ENCODE measurements at places on chromosomes 5 and 9.

DNA sequence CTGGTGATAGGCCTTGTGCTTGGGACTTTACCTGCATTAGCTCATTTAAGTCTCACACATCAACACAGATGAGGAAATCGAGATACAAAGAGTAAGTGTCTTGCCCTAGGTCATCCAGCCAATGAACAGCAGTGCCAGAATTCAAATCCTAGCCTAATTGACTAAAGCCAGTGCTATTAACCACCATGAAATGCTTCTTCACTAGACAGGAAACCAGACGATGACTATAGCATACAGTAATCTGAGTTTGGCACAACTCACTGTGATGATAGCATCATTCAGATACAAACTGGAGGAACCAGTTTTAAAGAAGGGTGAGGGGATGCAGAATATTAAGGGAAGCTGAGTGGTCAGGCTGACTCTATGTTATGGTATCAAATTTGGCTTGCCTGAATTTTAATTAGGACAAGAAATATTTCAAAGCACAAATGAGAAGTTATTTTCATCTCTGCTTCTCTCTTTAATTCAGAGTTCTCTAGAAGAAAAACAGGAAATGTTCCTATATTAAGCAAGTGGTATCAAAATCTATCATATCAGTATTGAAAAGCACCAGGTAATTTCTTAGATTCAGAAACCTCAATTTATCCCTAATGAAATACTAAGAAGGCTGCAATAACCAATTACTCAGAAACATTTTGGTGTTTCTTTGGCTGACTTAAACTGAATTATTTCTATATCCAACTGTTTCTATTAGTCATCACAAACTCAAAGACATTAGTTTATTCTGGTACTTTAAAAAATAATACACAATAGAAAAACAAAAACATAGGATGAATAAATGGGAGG is 147.0 kb upstream of the RASA1 start:
- DNase-seq = no peak

GRCh38 chr9:114134827-114135396 is 20.4 kb upstream of the COL27A1 start:
- DNase-seq = no peak

DNA sequence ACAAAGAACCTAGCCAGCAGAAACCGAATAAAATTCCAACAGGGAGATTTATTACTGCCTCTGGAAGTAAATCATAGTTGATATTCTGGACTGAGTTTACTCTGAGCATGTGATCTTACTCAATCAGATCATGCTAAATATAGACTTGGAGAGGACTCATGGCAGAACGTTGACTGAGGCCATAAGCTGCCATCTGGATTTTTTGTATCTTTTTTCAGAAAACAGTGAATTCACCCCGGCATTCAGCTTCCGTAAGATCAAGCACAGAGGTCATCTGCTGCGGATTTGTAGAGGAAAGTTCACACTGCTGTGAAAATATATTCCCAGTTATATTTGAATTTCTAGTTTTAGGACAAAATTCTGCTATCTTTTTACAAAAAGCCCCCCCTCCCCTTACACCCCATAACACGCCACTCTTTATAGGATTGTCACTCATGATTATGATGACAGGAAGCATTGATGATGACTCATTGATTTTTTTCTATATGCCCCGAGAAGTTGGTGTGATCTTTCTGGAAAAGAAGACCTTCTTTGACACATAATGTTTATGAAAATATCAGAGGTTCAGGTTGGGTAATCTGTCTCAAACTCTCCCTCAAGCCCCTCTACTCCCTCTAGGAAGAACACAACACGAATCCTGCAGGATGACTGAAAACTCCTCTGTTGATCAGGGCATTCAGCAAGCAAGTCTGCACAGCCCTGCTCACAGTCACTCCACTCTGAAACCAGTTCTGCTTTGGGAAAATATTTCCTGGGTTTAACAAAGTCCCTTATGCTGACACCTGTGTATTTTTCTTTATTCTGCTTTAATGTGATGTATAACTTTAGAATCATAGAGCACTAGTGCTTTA is 70.8 kb downstream of the NXNL2 start:
- DNase-seq = no peak

DNA sequence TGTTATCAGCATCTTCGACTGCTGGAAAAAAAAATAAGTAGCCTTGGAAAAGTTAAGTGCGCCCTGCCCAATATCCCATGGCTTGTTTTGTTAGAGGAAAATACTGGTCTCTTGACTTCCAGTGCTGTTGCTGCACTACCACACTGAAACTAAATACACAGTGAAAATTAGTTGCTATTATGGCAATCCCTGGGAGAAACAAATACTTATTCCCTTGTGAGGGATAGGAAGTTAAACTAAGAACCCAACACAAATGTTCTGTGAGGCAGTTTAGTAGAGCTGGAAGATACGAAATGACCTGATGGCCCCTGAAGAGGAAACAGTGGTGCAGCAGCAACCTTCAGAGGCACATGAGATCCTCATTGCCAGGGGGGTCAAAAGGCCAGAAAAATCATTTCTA is 164.0 kb downstream of the ARL15 start:
- no peak for DNase-seq

- no peak for DNase-seq
Observed at GRCh38 chr9:23322392-23322791, 503.6 kb downstream of the ELAVL2 start.

DNA sequence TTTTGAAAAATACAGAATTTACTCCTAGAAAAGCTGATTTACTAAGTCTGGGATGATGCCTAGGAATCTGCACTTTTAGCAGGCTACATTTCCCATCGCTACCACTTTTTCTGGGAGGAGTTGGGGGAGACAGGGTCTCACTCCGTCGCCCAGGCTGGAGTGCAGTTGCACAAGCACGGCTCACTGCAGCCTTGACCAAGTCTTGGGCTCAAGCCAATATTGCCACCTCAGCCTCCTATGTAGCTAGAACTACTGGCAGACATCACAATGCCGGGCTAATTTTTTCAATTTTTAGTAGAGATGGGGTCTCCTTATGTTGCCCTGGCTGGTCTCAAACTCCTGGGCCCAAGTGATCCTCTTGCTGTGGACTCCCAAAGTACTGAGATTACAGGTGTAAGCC is 85.9 kb downstream of the NR6A1 start:
- no peak for DNase-seq
